ENCODE measurements at places on chromosomes 16 and 17.

DNA sequence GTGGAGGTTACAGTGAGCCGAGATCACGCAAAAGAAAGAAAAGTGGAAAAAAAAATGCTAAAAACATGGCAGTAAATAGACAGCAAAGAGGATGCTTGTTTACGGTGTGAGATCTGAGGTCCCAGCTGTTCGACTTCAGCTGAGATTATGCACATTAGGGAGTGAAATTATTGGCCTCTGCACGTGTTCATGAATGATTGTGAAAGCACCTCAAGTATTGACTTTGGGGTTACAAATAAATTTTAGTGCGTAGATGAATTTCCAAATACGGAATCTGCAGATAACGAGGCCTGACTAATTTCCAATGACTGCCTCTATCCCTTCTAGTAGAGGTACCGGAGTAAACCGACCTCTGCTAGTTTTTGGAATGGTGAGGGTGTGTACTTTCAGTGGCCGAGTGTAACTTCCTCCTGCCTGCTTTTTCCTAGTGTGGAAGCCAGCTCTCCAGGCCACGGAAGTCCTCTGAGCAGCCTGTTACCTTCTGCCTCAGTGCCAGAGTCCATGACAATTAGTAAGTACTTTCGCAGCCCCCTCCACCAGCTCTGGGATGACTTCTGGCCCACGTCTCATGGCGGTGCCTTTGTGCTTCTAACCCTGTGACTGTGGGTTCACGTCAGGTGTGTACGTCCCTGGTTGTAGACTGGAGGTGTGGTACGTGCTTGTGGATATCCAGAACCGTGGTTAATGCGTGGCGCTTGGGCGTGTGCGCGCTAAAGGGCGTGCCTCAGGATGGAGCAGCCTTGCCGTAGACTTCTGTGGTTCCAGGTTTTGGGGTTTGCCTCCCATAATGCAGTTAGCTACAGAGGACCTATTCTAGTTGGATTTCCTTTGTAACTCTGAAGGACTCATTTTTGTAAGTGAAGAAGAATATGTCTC lies 102.1 kb downstream of the SNX29 start:
- DNase-seq: no peak

- DNase-seq: no peak
These were observed 191.4 kb downstream of the ZNF423 start for GRCh38 chr16:49664221-49665215.

- no peak for DNase-seq
These were observed 1147.3 kb upstream of the GOT2 start for GRCh38 chr16:59881376-59881775.

DNA sequence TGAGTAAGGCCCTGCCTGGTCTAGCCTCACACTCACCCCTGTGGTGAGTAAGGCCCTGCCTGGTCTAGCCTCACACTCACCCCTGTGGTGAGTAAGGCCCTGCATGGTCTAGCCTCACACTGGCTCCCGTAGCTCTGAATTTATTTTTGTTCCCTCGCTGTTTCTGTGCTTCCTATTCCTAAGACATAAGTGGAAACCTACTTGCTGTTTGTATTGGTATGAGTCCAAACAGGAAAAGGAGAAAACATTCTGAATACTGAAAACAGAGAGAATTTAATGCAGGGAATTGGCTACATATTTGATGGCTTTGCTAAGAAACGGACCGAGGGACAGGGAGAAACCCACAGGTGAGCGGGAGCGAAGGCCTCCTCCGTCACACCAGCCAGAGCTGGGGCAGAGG lies 267.8 kb downstream of the FOXL1 start:
- DNase-seq: no peak

GRCh38 chr16:70162041-70162451 lies 11.5 kb upstream of the CLEC18C start:
- no peak for DNase-seq

GRCh38 chr16:21568502-21569189 lies 30.7 kb upstream of the METTL9 start:
- DNase-seq: no peak

GRCh38 chr17:73482894-73483293 lies 161.4 kb downstream of the SDK2 start:
- DNase-seq: no peak

DNA sequence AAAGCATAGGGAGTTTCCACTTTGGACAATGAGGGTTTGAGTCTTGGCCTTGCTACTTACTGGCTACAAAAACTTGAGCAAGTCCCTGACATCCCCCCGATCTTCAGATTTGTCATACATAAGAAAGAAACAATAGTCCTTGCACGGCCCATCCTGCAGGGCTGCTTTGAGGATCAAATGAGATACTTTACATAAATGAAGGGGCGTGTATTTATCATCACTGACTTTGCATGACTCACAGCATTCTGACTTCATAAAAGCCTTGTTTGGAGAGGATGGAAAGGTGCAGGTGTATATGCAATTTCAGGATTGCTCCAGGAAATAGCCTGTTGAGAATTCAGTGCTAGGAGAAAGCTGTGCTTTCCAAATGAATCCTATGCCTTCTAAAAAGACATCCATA lies 465.0 kb upstream of the MAF start:
- DNase-seq: no peak

DNA sequence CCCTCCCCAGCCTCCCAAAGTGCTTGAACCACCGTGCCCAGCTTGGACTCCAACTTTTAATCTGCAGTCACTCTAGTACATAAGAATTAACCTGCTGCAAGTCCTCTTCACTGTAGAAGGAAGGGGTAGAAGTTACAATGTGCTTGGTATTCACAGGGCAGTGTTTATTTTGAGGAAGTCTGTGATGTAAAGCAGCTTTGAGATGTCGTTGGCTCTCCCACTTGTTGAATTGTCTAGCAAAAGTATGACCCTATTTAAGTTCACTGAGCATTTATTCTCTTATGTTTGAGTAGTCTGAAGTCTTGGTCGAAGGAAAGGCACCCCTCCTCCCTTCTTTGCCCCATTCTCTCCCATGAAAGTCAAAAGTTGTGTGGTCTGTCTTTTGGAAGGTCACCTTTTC lies 28.2 kb downstream of the SF3B3 start:
- no peak for DNase-seq

- DNase-seq: no peak
These were observed 94.3 kb upstream of the CLEC3A start for GRCh38 chr16:77928096-77928495.

DNA sequence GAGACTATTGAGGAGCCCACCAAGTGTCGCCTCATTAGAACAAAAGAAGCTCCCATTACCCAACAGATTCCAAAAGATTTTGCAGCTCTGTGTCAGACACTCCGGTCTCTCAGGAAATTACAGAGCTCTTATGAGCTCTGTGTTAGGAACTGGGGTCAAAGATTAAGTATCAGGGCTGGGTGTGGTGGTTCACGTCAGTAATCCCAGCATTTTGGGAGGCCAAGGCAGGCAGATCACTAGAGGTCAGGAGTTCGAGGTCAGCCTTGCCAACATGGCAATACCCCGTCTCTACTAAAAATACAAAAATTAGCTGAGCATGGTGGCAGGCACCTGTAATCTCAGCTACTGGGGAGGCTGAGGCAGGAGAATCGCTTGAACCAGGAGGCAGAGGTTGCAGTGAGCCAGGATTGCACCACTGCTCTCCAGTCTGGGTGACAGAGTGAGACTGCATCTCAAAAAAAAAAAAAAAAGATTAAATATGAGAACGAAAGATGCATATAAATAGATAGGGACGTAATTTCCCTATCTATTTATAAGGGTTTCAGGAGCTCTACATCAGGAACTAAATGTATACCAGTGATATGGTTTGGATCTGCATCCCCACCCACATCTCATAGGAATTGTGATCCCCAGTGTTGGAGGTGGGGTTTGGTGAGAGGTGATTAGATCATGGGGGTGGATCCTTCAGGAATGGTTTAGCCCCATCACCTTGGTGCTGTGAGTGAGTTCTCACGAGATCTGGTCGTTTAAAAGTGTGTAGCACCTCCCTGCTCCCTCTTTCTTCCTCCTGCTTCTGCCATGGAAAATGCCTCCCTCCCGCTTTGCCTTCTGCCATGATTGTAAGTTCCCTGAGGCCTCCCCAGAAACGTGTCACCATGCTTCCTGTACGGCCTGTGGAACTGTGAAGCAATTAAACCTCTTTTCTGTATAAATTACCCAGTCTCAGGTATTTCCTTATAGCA lies 111.4 kb downstream of the PRKCA start:
- no peak for DNase-seq

GRCh38 chr17:20935740-20936139 lies 107.1 kb downstream of the USP22 start:
- no peak for DNase-seq

GRCh38 chr16:20833086-20833485 lies 26.8 kb downstream of the REXO5 start:
- no peak for DNase-seq

DNA sequence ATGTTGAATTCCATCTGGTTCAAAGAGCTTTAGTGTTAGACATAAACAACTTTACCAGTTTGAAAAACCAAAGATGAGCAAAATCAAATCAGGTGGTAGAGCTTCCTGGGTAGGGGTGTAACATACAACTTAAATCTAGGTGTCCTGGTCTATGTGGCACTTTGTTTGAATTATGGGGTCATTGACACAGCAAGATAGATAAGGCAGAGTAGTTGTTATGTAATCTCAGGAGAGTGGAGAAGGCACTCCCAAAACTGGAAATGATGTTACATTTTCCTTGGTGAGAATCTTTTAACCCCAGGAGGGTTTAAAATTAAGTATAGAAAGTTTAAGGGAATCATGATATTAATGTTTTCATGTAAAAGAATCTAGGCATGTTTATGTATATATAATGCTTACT lies 31.9 kb downstream of the CCDC42 start:
- DNase-seq: no peak

DNA sequence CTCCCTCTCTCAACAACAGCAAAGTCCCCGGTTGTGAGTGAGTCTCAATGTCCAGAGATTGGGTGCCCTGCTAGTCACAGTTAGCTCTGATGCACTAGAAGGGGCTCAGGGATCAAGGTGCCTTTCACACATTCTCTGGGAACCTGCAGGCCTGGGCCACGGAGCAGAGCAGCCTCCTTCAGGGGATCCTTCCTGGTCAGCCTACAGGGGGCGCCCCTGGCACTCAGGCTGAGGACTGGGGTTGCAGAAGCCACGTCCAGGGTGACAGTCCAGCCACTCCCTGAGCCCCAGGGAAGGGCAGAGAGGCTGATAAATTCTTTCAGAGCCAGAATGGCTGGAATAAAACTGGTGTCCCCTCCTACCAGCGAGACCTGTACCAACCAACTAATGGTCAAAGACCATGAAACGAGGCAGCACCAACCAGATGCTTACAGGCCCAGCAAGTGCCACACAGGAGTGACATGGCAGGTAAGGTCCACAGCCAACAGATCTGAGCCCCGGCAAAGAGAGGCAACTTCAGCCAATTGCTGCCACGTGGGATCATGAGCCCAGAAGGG lies 43.5 kb downstream of the ST3GAL2 start:
- peak; percentile 40 for DNase-seq

DNA sequence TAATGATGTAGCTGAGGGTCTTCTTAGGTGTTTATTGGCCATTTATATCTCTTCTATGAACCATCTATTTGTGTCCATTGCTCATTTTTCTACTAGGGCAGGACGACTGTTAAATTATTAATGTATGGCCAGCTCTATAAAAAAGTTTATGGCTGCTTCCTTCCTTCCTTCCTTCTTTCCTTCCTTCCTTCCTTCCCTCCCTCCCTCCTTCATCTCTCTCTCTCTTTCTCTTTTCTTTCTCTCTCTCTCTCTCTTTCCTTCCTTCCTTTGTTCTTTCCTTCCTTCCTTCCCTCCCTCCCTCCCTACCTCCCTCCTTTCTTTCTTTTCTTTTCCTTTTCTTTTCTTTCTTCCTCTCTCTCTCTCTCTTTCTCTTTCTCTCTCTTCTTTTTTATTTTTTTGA lies 17.2 kb upstream of the NDEL1 start:
- no peak for DNase-seq

GRCh38 chr17:31693433-31694220 lies 165.4 kb downstream of the COPRS start:
- no peak for DNase-seq

DNA sequence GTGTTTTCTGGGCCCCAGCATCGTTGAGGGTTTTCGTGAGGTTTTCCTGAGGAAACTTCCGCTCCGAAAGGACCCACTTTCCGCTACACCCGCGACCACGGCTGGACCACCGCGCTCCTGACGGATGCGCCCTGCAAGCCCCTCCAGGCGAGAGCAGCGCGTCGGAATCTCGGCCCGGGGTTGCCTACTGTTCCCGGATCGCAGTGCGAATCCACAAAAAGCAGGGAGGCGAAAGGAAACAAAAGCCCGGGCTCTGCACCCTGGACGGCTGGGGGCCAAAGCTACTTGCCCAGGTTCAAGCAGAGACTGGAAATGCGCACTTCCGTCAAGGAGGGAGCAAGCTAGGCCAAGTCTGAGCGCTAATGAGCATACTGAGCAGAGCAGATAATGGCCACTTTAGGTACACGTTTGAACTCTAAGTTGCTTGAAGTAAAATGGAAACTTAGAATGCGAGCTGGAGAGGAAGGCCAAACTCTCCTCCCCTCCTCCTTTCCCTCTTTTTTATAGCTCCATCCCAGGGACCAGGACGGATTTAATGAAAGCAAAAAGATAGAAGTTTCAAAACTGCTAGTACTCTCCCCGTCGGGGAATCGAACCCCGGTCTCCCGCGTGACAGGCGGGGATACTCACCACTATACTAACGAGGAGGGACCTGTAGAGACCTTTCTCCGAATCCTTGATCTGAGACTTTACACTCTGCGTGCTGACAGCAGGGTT lies 11.4 kb upstream of the AURKB start:
- peak; percentile 85 for DNase-seq

GRCh38 chr16:56389554-56389953 lies 35.8 kb downstream of the AMFR start:
- DNase-seq: no peak

DNA sequence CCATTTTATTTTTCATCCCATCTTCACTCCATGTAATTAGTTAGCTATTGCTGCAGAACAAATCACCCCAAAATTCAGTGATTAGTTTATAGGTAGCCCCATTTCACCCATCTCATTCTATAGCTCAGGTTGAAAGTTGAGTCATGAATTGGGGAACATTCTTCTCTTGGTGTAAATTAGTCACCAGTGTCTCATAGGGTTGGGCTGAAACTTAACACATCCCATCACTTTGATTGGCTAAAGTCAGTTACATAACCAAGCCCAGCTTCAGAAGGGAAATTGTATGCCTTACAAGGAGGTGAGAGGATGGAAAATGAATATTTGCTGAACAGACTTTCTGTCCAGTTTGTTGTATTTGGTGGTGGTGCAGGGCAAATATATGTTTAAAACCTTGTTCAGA lies 477.5 kb downstream of the WWOX start:
- DNase-seq: no peak

DNA sequence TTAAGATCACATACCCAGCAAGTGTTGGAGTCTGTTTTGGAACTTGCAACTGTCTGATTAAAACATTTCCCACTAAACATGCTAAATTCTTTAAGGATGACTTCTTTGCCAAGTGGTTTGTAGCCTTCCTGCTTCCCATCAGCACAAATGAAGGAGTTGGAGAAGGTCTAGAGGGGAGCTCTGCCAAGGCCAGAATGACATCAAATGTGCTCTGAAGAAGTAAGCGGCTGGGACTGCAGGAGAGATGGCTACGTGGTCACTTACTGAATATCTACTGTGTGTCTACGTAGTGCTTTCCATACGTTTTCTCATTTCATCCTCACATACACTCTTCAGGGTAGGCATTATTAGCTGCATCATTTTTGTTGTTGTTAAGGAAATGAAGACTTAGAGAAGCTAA lies 135.7 kb upstream of the NLRP1 start:
- DNase-seq: no peak
